ENCODE measurements at places on chromosomes 11 and 22.

DNA sequence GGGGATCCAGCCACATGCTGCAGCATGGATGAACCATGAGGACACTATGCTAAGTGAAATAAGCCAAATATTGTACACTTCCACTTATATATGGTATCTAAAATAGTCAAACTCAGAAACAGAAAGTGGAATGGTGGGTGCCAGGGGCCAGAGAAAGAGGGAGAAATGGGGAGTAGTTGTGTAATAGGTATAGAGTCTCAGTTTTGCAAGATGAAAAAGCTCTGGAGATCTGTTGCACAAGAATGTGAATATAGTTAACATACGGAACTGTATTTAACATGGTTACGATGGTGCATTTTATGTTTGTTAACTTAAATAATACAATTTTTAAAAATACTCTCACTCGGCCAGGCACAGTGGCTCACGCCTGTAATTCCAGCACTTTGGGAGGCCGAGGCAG is 21.2 kb downstream of the GDPD5 start:
- DNase-seq: no peak

DNA sequence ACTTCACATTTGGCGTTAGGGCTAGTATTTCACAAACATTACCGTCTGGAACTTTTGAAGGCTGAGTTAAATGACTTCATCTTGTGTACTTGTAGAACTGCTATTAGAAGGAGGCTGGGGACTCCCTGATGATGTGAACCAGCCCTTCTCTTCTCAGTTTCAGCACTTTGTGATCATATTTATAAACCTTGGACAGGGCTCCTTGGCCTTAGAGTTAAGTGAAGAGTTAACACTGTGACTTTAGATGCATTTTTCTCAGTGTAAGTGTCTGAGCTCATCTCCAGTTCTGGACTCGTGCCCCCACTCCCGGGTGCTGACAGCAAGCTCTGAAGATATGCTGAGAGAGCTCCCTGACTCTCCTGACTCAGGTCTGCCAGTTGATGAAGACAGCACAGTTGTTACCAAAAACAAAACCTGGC is 8.4 kb downstream of the MIAT start:
- no peak for DNase-seq

GRCh38 chr11:67265633-67266448 is 432 bp upstream of the GRK2 start:
- peak; percentile 55 for DNase-seq

DNA sequence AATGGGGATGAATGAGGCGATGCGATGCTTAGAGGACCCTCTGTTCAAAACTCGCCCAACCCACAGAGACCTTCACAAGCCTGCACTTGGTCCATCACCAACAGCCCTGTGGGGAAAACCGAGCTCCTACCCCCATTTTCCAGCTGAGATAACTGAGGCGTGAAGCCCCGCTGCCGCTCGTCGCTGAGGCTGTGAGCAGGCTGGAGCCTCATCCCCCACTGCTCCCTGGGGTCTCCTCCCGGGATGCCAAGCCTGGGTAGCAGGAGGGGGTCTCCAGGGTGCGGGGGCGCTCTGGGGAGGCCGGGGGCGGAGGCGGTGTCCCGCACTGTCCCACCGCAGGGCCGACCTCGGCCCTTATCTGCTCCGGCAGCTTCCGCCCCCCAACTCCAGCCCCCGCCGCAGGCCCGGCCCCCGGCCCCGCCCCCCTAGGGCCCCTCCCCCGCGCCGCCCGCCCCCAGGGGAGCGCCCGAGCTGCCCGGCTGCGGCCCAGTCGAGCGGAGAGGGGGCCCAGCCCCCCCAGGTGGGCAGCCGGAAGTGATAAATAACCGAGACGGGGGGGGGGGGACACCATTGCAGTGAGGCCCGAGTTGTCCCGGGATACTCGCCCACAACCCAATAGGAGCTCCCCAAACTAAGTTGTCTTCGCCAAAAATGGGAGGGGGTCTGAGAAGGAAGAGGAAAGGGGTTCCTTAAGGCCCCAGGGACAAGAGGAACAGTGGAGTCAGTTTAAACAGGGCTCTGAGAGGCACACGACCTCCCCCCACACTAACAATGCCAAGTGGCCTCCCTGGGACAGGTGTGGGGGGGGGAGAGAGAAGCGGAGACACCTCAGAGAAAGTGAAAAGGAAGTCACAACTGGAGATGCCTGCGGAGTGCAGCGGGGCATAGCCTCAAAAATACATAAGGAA is 8.3 kb upstream of the SLC39A13 start:
- no peak for DNase-seq

DNA sequence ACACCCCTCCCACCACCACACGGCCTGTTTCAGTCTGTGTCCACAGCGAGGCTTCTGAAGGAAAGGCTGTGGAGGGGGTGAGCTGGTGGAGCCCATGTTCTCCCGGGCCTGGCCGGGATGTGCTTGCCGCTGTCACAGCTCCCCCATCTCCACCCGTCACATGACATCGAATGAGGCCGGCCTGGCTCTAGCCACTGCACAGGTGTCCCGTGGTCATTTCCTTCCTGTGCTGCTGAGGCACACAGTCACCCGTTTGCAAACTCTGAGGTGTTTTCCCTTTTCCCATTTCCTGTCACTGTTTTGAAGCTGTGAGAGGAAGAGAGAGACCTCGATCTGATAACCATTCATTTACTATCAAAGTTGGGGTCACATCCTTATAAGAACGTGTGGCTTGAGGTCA is 55.7 kb upstream of the CLDN5 start:
- no peak for DNase-seq

GRCh38 chr11:62879235-62879978 is 1.3 kb upstream of the SLC3A2 start:
- peak; percentile 20 for DNase-seq

- no peak for DNase-seq
Observed at GRCh38 chr22:40021401-40022000, 26.7 kb downstream of the FAM83F start.

GRCh38 chr22:36253523-36254490 is 874 bp downstream of the APOL1 start:
- peak; percentile 22 for DNase-seq

DNA sequence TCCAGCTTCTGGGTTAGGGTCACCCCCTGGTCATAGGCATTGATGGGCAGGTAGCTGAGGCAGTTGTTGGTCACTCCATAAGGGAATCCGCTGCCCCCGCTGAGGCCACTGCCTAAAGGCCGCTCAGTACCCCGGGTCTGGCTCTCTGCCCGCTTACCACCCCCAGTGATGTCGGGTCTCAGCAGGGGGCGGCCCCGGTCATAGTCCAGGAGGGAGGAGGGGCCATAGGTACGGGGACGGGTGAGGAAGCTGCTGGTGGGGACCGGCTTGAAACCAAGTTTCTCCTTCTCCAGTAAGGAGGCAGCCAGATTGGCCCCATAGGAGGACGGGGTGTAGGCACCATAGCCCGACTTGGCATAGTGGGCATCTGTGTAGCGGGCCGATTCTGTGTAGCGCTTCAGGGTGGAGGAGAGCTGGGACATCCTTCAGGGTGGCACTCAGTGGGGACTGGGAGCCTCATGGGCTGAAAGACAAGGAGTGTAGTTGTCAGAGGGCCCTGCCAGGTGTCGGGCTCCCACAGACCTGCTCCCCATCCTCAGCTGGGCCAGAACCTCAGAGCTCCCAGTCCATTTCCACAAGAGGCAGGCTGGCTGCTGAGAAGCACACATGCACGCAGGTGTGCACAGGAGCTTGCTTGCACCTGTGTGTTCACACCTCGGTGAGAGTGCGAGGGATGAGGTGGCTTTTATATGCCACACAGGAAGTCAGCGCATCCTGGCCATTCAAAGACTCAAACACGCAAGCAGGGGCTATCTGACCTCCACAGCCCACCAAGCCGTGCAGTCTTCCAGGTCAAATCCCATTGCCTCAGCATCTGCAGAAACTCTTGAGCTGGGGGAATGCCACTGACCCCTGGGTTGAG is 8.2 kb downstream of the USP2 start:
- no peak for DNase-seq

DNA sequence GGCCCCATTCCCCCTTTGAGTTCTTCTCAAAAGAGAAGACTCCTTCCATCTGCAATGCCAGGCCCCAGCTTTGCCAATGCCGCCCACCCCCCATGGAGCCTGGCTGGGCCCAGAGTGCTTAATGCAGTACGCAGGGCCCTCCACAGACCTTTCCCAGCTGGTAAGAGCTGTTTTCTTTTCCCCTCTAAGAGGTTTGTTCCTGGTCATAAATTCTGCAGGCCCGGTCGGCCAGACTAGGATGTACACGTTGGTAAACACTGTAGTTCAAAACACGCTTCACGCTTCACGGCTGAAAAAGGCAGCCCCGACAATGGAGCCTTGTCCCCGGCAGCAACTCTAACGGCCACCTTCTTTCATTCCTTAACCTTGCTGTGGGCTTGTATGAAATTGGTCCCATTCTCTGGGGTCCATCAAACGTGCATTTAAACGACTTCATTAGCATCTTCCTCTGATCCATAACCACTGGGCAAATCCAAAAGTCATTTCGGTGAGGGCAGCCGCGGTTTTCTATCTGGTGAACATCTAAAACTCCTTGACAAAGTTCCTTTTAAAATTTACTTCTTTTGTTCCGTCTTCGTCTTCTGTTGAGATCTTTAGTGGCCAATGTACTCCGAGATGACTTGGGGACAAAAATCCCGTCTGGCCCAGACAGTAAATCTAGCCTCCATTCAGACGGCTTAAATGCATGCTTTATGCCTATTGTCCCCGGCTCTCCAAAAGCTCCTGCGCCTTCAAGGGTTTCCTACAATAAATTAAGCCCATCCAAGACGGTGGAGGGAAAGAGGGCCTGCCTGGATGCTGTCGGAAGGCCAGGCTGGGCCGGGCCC is 60.0 kb upstream of the MYEOV start:
- DNase-seq: no peak

DNA sequence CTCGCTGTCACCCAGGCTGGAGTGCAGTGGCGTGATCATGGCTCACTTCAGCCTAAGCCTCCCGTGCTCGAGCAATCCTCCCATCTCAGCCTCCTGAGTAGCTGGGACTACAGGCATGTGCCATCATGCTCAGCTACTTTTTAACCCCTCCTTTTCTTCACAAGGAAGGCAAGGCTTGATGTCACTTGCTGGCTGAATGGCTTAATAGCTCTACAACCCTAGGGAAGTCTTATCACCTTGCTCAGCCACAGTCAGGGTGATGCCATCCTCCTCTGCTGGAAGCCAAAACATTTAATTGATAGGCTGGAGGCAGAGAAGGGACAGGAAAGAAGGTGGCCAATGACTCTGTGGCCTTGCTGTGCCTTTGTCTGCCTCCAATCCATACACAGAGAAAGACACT is 131.9 kb downstream of the MED15 start:
- DNase-seq: no peak

GRCh38 chr22:27252282-27253049 is 549.1 kb downstream of the MN1 start:
- DNase-seq: no peak

- DNase-seq: no peak
Observed at GRCh38 chr22:35299217-35299672, 449 bp upstream of the TOM1 start.

DNA sequence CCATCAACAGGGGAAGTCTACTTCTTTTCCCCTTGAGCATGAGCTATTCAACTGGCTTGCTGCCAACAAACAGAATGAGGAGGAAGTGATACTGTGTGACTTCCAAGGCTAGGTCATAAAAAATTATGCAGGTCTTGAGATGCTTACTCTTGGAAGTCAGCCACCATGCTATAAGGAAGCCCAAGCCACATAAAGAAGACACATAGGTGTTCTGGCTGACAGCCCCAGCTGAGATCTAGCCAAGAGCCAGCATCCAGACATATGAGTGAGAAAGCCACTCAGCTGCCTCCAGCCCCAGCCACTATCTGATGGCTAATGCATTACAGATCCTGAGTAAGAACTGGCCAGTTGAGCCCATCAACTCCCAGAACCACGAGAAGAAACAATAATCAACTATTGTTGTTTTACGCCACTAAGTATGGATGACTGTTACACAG is 31.0 kb upstream of the PPP2R1B start:
- DNase-seq: no peak

DNA sequence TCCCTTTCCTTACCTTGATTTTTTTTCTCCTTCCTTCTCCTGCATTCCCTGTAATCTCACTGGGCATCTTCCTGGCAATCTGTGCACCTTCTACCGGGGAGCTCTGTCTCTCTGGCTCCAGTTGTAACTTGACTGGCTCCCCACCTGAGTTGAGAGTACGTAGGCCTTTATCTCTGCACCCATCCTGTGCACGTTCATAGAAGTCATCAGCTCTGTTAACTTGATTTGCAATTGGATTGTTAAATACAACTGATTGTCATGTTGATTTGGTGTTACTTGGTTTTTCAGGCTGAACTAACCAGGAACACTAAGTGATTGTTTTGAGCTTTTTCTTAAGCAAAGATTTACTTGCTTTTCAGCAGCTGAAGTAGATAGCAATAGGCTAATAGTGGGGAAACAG is 11.8 kb downstream of the SWAP70 start:
- no peak for DNase-seq

GRCh38 chr11:14625586-14626205 is 17.9 kb upstream of the PDE3B start:
- no peak for DNase-seq

- DNase-seq: no peak
Observed at GRCh38 chr11:119742263-119742861, 13.4 kb upstream of the NECTIN1 start.

DNA sequence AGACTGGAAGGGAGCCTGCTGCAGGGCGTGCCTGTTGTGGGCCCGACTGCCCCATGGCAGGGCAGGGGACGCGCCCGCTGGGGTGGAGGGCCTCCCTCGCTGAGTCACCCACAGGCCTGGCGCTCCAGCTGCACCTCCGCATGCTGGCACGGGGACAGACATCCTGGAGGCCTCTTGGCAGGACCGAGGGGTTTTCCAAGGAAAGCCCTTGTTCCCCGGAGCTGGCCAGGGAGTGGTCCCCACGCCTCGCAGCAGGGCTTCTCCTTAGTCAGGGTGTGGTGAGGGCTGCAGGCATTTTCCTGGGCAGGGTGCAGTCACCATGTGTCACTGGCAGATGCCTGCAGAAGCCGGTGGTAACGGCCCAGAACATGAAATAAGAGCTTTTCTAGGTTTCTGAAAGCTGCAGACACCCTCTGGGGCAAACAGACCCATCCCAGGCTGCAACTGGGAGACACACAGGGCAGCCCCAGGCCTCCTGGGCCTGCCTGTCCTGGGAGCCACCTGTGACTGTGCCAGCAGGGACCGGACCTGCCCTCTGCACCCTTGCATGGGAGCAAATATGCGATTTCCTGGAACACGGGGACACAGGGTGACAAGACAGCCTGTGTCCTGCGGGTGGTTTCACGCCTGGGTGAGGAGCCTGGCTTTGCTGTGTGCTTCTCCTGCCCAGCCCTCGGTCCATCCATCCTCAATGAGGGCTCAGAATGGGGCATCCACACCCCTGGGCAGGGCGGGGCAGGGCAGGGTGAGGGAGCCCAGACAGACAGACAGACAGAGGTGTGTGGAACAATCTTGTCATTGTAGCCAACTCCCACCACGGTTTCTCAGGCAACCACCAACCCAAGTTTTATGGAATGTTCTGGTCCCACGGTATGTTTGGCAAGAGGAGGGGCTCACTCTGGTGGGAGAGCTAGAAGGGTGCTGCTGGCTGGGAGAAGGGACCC is 43.2 kb upstream of the FADD start:
- no peak for DNase-seq

DNA sequence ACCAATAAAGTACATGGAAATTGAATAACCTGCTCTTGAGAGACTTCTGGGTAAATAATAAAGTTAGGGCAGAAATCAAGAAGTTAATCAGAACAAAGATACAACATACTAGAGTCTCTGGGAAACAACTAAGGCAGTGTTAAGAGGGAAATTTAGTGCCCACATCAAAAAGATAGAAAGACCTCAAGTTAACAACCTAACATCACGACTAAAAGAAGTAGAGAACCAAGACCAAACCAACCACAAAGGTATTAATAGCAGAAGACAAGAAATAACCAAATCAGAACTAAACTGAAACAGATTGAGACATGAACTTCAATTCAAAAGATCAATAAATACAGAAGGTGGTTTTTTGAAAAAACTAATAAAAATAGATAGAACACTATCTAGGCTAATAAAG is 140.7 kb downstream of the JRKL start:
- DNase-seq: no peak

Data from substantia nigra (tissue), 51 donors.